ENCODE measurements at places on chromosomes 5 and 9.

GRCh38 chr9:79382044-79382443 is 189.7 kb upstream of the TLE4 start:
- no peak for DNase-seq

GRCh38 chr9:133759946-133760345 is 21.8 kb upstream of the SARDH start:
- no peak for DNase-seq

DNA sequence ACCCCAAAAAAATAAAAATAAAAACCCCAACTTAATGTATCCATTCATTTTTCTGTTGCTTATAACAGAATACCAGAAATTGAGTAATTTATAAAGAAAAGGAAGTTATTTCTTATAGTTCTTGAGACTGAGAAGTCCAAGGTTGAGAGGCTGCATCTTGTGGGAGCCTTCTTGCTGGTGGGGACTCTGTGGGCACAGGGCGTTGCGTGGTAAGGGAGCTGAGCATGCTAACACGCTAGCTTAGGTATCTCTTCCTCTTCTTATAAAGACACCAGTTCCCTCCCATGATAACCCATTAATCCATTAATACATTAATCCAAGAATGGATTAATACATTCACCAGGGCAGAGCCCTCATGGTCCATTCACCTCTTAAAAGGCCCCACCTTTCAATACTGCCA is 150.9 kb downstream of the ZSWIM6 start:
- no peak for DNase-seq

GRCh38 chr9:38017149-38017884 is 51.7 kb downstream of the SHB start:
- no peak for DNase-seq

DNA sequence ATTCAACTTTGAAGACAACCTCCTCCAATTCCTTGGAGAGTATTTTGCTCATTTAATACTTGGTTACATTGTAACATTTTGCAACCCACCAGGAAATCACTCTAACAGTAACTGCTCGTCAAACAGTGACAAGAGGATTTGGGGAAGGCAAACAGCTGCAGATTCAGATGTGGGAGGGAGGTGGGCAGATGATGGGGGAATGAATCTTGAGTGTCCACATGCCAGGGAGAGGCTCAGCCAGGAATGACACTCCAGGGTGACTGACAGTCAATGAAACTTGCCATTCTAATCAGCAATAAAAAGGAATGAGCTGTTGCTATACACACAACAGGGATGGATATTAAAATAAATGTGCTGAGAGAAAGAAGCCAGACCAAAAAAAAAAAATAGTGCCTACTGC is 97.7 kb upstream of the ANKRD55 start:
- DNase-seq, result no peak
